Activated T-cell treated with anti-CD3 and anti-CD28 coated beads for 4 hours (primary cell): ENCODE measurements at places on chromosomes 3 and 15.
A peak's percentile ranks its signal among the peaks of the same experiment; 100 is the strongest.

DNA sequence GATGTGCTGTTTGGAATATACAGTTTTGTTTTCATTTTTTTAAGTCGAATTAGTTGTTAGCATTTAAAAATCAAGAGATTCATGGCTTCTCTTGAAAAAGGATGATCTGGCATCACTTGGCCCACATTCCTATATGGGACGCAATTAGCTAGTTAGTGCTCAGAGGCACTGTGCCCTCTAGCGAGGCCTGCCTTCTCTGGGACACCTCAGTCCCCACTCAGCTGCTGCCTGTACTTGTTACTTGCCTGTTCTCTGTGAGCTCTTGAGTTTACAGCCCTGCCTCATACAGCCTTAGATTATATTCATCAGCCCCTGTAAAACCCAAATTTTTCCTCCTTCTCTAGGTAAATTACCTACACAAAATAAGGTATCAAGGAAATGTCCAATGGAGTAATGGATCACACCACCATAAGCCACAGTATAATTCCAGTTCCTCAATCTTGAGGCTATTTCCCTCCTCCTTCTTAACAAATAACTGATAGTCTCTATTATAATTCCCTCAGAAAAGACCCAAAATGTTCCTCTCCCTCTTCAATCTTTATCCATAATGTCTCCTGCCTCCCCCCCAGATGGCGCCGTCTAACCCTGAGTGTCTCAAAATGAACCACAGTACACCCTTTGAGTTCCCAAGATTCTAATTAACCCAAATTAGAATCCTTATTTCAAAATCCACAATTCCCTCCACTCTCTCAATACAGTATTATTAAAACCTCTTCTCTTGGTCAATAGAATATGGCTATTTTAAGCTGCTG is 2.7 kb downstream of the ZMAT3 start:
- DNase-seq = no peak

- no peak for DNase-seq
Measured at GRCh38 chr3:105401691-105402149, 35.0 kb downstream of the ALCAM start.

- DNase-seq = no peak
Measured at GRCh38 chr15:101578443-101578894, 73.7 kb downstream of the TM2D3 start.

DNA sequence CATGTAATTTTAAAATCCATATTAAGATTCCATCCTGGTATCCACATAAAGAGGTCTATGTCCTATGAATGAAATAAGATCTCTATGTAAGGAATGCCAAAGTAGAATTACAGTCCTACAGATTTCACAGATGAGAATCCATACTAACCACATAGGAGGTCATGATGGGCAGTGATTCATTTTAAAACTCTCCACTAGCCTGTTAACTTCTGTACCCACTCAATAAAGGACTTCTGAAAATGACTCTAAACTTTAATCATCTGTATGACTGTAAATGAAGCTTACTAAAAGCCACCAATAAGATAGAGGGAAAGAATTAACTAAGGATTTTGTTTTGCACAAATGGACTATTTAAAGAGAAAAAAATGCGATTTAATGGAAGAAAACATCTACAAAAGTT is 28.7 kb downstream of the MORC1 start:
- no peak for DNase-seq

DNA sequence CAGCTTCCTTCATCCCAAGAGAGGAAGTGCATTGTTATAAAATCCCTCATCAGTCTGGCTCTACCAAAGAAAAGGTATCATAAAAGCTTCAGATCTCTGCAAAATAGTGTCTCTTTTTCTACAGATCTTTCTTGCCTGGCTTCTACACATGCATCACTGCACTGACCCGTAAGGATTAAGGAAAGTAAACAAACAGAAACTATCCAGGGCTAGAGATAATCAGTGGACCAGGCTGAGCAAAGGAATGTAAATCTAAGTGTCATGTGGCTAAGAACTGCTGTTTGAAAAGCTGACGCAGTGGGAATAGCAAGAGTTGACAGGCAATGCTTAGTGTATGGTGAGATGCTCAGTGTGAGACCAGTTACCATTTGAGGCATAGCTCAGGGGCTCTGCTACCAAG is 339.7 kb downstream of the IL5RA start:
- DNase-seq = no peak

- peak; percentile 71 for DNase-seq
Measured at GRCh38 chr3:102229062-102229655, 205.7 kb upstream of the ZPLD1 start.

- no peak for DNase-seq
Measured at GRCh38 chr3:147008886-147009285, 397.5 kb downstream of the ZIC4 start.

- DNase-seq = no peak
Measured at GRCh38 chr3:93969443-93969842, 4.3 kb downstream of the PROS1 start.

- DNase-seq = no peak
Measured at GRCh38 chr3:139281522-139282196, 62.2 kb upstream of the MRPS22 start.

DNA sequence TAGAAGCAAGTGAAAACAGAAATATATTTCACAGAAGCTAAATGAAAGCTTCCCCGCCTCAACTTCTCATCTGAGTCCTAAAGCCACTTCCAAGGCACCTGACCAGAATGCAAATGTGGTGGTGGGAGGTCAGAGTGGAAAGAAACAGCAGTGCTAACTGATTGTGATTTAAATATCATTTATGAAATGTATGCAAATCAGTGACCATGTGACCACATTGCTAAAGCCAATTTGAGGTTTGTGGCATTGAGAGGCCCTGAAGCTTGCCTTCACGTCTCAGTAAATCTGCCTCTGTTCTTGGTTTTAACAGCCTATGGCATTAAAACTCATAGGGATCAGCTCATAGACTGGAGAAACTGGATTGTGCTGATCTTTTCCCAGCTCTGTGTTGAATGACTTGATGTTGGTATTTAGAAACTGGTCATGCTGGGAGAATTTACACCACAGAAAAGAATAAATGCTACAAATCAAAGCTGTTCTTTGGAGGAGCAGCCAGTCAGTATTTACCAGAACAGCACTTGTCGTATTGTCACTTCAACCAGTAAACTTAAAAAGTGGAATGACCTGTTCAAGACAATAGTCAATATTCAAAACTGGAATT is 481.4 kb upstream of the ALCAM start:
- no peak for DNase-seq

- no peak for DNase-seq
Measured at GRCh38 chr3:187909866-187910265, 164.6 kb upstream of the BCL6 start.

DNA sequence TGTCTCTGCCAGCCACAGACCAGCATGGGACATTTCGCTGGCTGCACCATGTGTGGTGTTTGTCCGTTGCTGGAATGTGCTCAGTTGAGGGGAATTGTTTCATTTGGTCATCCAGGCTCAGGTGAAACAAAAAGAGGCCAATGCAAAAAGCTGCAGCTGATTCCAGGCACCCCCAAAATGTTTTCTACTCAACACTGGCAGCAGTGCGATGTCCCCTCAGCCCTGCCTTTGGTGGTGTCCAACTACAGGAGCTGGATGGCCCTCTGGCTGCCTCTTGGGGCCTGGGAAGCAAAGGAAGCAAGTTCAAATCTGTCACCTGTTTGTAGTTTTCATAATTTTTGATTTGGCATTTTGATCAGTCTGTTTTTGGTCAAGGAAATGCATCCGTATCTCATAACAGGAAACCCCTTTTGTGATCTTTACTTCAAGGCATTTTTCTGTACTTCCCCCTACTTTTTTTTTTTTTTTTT is 141.8 kb downstream of the EEFSEC start:
- no peak for DNase-seq

DNA sequence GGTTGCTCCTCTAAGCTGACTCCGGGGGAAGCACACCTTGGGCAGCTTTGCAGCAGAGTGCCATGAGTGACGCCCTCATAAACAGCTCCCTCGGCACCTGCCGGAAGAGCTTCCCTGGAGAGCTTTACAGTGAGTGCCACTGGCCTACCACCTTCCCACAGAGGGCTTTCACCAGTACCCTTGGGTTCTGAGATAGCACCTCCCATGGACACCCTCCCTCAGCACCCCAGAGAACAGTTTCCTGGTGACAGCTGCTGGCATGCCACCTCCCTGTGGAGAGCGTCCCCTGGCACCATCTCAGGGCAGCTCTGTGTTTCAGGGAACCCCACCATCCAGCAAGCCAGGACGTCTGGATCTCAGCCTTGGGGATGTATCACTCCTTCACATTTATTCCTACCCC is 49.1 kb downstream of the RUBCN start:
- no peak for DNase-seq

GRCh38 chr3:9251055-9251786 is 1.8 kb upstream of the SRGAP3 start:
- no peak for DNase-seq

DNA sequence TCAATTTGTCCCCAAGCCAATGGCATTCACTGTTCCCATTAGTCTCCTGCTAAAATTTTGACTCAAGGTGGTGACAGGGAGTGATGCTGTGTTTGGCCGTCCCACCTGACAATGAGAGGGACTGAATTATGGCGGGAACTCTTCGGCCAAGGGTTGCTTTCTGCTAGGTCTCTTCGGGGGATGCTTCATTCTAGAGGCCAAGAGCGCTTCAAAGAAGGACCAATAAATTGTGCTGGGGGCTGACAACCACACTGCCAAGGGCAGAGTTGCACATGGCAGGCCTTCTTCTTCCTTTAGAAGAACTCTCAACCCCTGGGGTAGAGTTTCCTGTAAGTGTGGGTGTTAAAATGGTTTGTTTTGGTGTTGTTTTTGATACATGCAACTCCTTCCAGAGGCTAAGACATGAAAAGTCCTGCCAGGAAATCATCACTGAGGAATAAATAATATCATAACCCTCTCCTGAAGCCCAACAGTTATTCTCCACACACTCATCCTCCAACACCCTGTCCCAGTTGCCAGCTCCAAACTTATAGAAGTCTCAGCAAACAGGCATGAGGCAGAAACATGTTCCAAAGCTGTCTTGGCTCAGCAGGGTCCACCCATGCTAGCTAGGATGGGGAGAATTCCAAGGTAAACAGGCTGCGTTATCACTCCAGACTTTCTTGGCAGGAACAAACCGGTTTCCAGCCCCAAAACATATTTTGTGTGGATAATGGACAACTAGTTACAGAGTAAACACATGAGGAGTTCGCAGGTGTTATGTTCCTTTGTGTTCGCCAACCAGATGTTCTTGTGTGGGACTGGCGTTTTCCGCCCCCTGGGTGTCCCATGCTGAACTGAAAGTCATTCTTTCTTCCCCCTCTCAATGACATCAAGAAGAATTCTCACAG is 396.7 kb upstream of the RGMA start:
- no peak for DNase-seq

DNA sequence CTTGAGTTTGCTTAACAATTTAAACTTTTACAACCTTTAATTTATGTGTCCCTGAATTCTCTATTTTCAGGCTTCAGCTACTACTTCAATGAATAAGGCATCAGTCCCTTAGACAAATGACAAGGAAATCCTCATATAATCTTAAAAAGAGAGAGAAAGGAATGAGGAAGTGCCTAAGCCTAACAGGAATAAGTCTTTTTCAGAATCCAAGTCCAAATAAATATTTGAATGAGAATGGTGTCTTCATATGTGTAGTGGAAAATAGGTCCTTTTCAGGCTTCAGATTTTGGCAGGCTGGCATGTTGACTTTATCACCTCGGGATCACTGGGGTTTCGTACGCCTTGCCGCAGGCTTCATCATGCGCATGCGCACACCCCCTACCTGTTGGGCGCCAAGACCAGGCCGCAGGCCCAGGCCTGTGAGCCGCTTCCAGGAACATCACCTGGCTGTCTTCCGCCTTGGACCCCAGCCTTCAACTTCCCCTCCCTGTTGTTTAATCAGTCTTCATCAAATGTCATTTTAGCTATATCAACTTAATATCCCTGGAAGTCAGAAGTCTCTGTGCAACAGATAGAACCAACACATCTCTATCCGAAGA is 334.5 kb downstream of the SOX2 start:
- no peak for DNase-seq

GRCh38 chr15:68417897-68418296 is 14.1 kb downstream of the ITGA11 start:
- no peak for DNase-seq

- DNase-seq = peak; percentile 44
Measured at GRCh38 chr3:129121016-129121791, 400 bp downstream of the RAB43 start.

DNA sequence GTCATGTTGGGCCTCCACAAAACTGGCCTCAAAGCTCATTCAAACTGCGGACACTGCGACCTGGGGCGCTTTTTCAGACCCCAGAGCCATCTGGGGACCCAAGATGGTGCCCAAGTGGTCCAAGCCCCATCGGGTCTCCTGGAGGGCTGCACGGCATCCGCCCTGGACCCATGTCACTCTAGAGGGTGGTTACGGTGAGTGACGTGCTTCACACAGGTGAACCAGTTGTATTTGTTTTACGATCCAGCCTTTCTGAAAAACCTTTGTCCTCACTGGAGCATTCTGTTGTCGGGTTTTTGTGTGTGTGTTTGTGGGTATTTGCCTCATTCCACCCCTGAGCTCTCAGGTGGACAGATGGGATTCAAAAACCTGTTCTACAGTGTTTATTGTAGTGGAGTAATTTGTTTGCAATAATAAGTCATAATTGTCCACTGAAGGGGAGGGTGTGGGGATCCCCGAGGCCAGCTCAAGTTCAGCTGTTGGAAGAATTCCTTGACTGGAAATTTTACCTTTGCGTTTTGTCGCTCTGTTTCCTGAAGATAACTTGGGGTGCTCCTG is 1.9 kb downstream of the SLC51A start:
- DNase-seq = no peak

GRCh38 chr3:31615071-31615875 is 82.5 kb downstream of the STT3B start:
- DNase-seq = no peak

DNA sequence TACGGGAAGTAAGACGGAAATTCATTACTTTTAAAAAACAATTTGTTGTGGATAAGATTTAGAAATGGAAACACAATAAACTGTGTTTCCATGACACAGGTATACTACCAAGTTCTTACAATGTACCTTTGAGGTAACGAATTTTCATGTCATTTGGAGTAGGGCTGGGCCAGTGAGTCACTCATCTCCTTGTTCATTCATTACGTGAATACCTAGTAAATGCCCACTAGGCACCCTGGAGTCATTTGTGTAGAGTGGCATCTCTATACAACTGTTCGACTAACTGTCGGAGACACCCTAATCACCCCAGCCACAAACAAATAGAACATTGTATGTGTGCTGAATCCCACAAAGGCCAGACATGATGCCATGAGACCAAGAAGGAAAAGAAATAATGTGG is 94.8 kb downstream of the IGF1R start:
- no peak for DNase-seq

GRCh38 chr15:43187544-43188155 is 2.4 kb downstream of the CCNDBP1 start:
- DNase-seq = no peak

DNA sequence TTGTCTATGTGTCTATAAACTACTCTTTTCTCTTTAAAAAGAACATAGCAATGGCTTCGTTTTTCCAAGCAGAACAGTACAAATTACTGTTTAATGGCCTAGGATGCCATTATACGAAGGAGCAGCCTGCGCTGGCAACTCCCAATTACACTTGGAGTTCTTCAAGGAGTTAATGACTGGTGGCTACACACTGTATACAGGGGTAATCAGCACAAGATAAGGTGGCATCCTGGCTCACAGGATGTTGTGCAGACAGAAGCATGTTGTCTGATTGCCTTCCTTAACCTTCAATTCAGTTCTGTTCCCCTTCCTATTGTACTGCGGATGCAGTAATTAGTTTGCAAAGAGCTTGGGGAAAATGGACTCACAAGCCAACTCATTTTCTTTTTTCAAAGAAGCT is 250.7 kb upstream of the ROBO2 start:
- DNase-seq = no peak

- DNase-seq = no peak
Measured at GRCh38 chr3:128895843-128896697, 16.6 kb downstream of the ACAD9 start.

GRCh38 chr3:125351814-125352456 is 23.2 kb downstream of the ZNF148 start:
- no peak for DNase-seq
